ENCODE measurements at places on chromosomes 1 and 21. TPM values are rescaled to one million over a fixed set of nuclear protein-coding genes. Genes with fewer than 3 reads are reported as not detected.

FOXD2 gene
- 11.7 TPM for total RNA-seq

- no peak for DNase-seq
Measured at GRCh38 chr1:206455666-206456344, 14.5 kb upstream of the IKBKE start.

- no peak for DNase-seq
Measured at GRCh38 chr1:216814576-216815259, 91.5 kb upstream of the ESRRG start.

DNA sequence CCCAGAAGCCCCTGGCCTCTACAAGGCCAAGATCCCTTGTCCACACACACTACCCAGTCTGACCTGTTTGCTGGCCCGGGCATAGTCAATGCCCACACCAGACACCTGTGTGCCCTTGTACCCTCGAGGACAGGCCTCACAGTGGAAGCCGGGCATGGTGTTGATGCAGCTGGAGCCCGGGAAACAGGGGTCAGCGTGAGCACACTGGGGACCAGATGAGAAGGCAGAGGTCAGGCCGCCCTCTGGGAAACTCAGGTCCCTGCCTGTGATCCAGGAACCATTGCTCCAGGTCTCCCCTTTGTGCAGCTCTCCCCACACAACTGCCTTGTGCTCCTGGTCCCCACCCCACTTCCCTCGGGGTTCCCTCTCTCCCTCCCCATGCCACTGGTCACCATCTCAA, 5.5 kb downstream of the THBS3 start:
- no peak for DNase-seq
